ENCODE measurements at places on chromosomes 16 and 17. TPM values are rescaled to one million over a fixed set of nuclear protein-coding genes. Genes with fewer than 3 reads are reported as not detected.

Gene ATP2A3
- 5.3 TPM for total RNA-seq

Gene NTN1
- 0.37 TPM for total RNA-seq

Gene ASB16
- total RNA-seq, result 0.32 TPM

Gene DNAI2
- not detected for total RNA-seq

Gene CCL1
- total RNA-seq, result not detected

Gene IRX6
- not detected for total RNA-seq

Gene CTRB1
- not detected for total RNA-seq

Gene SSTR5
- 0.35 TPM for total RNA-seq

Gene HOXB13
- total RNA-seq, result 1.8 TPM

Gene CACNG1
- total RNA-seq, result not detected
